ENCODE measurements at places on chromosomes 13 and 19.

DNA sequence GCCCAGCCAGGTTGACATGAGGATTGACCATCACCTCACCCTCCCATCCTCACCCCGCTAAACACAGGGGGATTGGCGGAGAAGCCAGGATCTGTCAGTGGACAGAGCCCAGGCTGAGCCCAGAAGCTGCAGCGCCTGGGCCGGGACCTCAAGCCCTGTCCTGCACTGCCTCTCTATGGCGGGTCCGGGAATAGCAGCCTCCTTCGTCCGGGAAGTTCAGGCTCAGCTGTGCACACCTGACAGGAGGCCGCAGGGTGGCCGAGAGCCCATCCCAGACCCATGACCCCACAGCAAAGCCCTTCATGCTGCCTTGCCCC lies 67.8 kb downstream of the SPACA7 start:
- DNase-seq = peak; percentile 73

- no peak for DNase-seq
Measured at GRCh38 chr13:73065665-73066340, 7.0 kb downstream of the KLF5 start.

DNA sequence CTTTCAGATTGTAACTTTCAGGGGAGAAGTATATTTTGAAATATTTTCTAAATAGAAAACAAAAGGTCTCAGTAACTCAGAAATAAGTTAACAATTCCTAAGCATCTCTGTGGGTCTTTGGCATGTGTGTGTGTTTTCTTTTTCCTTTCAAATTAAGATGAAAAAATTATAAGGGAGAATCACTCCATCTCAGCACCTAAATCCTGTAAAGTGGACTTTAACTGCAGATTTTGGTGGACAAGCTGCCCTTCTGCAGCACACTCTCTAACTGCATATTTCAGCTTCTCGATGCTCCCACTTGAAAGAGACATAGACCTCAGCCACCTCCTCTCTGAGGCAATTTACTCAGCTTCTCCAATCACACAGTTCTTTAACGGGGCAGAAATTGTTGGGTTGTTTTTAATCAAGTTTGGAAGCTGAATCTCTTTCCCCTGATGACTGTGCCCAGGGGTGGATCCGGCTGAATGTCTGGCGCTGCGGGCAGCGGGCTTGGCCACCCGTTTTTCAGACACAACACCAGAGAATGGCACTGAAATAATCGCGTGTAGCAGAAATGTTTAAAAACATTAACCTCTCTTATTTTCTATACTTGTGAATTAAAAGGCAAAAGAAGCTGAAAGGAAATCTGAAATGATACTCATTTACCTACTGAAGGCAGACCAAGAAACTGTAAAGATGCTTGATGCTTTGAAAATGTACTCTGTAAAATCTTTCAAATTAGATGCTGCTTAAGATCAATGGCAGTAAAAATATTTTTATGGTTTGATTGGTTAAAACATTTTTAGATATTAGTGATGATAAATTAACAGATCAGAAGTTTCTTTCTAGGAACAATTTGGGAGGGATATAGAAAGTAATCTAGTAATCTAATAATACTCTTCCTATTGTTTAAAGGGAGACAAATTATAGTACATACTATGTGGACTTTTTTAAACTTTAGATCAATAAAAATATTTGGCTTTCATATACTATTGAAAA lies 12.4 kb downstream of the ZIC2 start:
- DNase-seq = no peak

DNA sequence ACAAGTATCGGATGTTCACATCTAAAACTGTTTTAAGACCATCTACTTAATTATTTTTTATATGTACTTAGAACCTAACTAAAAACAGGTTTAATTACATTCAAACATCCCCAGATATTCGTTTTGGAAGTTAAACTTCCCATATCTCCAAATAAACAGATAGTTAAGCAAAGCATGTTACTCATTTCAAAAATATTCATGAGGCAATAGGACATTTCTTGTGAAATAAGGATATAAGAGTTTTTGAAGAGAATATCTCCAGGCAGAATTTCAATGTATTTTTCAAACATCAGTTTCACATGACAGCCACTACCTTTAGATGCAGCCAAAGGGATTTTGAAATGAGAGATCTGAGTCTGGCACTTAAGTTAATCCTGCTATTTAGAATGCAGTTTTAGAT lies 697.5 kb downstream of the SLITRK1 start:
- DNase-seq = no peak

DNA sequence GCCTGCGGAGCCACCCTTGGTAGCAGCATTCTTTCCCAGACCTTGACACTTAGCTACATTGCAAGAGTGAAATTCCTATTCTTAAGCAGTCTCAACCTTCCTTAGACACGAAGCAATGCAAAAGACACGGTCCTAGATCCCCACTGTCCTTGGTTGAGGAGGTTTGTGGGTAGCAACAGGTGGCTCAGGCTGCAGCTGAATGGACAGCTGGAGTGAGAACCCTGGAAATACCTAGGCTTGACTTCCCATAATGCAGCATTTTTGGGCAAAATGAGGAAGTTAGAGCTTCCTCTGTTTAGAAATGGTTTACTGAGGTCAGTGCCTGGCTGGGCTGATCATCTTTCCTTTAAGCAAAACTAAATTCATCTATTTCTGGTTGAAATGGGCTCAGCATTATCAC lies 296.6 kb downstream of the RFC3 start:
- DNase-seq = peak; percentile 10

- no peak for DNase-seq
Measured at GRCh38 chr19:51277112-51277511, 26.2 kb downstream of the SIGLECL1 start.

DNA sequence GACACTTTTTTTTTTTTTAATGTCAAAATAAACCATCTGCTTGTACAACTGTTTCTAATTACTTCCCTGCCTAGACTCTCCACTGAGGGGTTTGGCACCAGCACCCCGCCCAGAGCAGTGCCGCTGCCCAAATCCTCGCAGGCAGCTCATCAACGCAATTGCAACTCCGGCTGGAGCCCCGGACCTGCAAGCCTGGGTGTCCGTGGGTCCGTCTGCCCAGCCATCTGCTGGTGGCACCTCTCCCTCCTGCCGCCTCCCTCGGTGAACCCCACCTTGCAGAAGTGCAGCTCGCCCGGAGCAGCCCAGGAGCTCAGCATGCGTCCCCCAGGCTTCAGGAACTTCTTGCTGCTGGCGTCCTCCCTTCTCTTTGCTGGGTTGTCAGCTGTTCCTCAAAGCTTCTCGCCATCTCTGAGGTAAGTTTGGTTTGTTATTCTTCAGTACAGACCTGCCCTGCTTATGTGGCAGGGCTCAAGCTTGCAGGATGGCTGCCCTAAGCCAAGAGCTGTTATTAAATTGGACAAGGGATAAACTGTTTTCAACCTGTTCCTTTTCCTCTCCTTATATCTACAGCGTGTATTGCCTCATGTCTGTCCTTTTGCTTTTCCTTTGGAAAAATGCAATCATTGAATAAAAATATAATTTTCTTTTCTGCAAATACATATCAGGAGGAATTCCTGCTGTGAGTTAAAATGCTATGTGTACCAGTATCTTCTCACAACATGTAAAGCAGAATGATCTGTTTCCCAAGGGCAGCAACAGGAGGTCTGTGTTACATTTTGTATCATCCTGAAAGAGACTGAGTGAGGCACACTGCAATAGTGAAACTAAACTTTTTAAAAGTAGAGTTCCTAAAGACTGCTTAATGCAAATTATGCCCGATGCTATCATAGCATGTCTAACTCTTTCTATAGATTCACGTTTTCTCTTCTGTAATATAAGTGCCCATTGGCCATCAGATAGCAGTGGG lies at the start of gene ITGBL1:
ITGBL1 (plus strand) TSS at position 157 of the 967 bp plus-strand sequence; CDS start at position 316, 159 bp downstream.
- no peak for DNase-seq

DNA sequence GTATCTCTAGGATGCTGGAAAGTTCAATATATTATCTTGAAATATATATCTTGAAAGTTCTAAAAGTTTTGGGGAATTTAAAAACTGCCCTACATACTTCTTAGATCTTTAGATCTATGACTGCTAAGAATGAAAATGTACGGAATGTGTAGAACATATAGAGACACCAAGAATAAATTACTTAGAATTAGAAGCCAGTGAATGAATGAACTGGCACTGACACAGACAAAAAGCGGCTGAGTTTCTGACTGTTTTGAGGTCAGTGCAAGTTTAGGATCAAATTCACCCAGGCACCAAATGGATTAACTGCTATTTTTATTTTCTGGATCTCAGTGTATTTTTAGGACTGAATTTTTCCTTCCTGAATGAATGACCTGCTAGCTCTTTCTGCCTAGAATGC lies 411.2 kb downstream of the KCTD12 start:
- no peak for DNase-seq

- DNase-seq = no peak
Measured at GRCh38 chr19:35896643-35897040, 3.7 kb downstream of the NFKBID start.

DNA sequence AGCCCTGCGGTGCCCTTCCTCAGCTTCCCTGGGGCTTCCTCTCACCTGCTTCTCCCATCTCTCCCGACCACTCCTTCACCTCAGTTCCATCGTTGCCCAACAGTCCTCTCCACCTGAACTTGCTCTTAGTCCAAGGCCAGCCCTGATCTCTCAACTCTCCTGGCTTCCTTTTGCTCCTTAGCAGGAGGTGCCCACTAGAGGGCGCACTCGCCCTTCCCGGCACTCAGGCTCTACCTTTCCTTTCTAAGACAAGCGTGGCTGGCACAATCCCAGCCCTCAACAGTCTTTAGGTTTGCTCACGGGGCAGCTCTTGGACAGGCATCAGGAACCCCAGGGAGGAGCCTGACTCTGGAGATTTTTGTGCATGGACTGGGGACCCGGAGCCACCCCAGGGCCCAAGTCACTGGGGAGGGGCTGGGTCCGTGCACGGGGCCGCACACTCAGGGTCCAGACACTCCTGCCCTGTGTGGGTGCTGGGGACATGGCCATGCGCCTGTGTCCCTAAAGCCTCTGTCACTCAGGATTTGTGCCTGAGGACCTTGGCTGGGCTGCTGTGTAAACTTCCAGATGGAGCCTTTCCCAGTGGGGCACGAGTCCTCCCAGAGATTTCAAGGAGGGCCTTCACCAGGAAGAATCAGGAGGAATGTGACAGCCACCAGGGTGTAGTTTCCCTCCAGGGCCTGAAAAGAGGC lies 12.1 kb upstream of the CEACAM8 start:
- DNase-seq = peak; percentile 72

GRCh38 chr13:25371158-25371874 lies 458 bp upstream of the ATP8A2 start:
- no peak for DNase-seq

GRCh38 chr13:113883921-113884804 lies 20.3 kb upstream of the GAS6 start:
- no peak for DNase-seq

DNA sequence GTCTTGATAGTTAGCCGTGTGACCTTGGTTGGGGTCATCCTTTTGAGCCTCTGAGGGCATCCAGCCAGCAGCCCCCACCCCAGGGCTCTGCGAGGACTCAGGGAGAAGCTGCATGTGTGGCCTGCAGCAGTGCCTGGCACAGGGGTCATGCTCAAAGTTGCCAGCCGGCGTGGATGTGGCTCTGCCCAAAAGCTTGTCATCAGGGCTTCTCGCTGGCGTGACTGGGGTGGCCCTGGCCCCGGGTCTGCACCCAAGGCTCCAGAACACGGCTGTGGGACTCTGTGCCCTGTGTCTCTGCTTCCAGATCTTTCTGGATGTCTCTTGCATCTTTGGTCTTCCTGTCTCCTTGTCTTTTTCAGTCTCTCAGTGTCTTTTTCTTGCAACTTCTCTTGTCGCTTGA lies 90.9 kb downstream of the RYR1 start:
- no peak for DNase-seq

DNA sequence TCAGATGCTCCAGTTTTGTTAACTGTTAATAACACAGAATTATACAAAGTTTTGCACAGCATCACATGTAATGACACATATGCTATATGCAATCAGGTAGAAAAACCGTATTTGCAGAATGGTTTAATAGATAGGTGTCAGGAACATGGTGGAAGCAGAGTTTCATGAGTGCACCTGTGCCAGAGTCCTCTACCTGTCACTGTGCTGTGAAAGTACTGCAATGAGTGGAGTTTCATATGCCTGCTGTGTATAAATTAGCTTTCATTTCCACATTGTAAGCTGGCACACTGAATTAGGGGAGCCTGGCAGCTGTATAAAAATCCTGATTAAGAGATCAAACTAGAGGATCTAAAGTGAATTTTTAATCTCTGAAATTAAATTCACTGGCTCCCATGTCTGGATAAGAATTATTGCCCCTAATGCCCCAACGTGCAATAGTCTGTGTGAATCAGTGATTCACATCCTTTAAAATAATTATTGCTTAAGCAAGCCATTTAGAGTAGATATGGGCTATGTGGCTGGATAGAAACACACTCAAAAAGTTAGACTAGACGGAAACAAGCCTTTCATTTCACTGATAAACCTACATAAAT lies 8.5 kb upstream of the EEF1AKMT1 start:
- no peak for DNase-seq

DNA sequence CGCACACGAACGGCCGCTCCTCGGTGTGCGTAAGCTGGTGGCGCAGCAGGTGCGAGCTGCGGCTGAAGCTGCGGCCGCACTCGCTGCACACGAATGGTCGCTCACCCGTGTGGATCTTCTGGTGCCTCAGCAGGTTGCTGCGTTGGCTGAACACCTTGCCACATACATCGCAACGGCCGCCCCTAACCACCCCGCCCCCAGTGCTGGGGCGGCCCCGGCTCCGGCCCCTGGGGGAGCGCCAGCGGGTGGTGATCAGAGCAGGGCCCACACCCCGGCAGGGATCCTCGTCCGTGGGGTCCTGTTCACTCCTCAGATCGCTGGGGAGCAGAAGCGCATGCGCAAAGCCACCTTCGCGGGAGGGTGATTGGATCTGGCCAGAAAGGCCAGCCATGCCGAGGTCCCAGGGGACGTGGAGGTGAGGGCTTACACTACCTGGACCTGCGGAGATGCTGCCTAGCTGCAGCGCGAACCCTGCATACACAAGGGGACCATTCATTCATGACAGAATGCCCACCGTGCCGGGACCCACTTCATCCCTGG lies 4.7 kb upstream of the UBE2M start:
- DNase-seq = peak; percentile 57

GRCh38 chr19:13538601-13539253 lies 32.4 kb upstream of the CACNA1A start:
- DNase-seq = peak; percentile 83

GRCh38 chr19:1492474-1493006 lies 1.6 kb downstream of the REEP6 start:
- no peak for DNase-seq

DNA sequence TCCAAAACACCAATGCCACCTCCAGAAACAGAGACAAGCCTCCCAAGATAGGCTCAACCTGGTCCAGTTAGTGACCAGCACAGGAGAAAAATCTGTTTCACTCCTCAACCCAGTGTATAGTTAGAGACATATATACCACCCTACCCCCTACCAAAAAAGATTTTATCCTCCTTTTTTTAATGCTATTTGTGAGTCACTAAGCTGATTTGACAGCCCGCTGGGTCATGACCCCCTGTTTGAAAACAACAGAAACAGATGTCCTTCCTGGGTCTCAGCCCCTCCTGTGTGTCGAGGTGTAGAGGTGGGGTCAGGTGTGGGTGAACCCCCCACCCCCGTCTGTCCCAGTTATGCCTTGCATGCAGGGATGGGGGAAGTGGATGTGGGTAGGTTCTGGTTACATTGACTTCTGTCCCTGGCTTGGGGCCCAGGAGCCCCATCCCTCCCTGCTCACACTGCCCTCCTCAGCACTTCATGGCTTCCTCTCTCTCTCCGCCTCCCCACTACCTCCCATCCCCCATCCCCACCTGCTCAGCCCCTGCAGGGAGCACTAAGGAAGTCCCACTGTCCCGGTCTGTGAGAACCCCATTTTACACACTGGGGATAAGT lies 14.0 kb upstream of the TOMM40 start:
- peak; percentile 40 for DNase-seq

Data from hematopoietic multipotent progenitor cell treated with erythropoietin and hydrocortisone succinate and interleukin-3 and kit ligand, for 4 days (in vitro differentiated cells).